ENCODE measurements at places on chromosomes 7 and 10.

DNA sequence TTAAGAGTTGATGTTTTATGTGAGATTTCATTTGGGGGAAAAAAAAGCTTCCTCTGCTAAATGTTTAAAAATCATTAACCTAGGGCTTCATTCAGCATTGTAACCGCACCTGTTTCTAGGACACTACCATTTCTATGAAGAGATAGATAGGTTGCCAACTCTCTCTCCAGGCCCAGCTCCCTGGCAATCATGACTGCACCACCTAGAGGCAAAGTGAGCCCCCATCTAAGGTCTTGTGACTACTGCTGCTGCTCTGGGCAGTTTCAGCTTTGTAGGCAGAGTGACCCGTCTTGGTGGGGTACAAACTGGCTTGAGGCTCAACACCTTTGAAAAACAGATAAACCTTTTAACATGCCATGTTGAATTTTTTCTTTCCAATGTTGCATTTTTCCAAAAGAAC, 27.3 kb upstream of the MRC1 start:
- no peak for DNase-seq

GRCh38 chr10:129951101-129951969, 12.7 kb downstream of the EBF3 start:
- DNase-seq, result no peak

GRCh38 chr10:131174651-131175540, 136.6 kb downstream of the TCERG1L start:
- DNase-seq, result no peak

GRCh38 chr7:123746931-123747488, 1.8 kb downstream of the WASL start:
- no peak for DNase-seq

DNA sequence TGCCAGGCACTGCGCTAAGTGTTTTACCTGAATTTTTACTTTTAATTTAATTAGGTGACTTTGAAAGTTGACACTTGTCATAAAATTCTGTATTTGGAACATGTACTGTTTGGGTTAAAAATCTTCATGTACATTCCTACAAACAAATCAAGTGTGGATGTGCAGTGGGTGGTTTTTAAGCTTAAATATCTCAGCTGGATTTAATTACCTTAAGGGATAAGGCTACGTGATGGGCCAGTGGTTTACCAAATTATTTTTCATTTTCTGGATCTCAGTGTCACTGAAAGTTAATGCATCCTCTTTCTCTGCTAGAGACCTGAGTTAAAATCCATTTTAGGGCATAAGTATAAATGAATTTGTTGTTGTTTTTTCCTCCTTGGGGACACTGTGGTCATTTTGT, 51.1 kb downstream of the EXOC4 start:
- peak; percentile 4 for DNase-seq

- DNase-seq, result no peak
Observed at GRCh38 chr7:135205850-135206249, 5.5 kb downstream of the WDR91 start.

DNA sequence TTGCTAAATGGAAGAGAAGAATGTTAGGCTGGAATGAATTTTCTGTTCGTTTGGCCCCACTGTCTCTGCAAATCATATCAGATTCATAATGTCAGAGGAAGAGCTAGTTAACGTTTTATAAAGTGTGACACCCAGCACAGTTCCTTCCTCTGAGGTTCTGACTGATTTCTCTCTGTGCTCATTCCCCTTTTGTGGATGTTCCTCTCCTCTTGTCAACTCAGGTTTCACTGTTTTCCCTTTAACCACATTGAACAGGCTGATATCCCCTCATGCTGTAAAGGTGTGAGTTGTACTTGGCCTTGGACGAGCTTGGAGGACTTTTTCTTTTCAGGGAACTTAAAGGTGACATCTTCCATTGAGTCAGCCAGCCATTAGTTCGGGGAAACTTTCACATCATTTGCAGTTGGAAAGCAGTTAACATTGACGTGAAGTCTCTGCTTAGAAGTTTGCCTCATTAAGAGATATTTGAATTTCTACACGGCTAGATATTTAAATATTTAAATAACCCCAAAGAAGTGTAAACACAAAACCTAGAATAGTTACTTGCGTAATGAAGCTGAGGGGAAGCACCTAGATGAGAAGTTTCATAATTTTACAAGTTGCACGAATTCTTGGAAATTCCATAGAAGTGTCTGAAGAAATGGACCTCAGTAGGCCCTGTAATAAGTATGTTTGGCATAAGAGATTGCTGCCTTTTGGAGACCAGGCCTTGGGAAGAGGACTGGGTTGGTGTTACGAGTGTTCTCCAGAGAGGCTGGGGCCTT, 101.5 kb upstream of the EGR2 start:
- no peak for DNase-seq

DNA sequence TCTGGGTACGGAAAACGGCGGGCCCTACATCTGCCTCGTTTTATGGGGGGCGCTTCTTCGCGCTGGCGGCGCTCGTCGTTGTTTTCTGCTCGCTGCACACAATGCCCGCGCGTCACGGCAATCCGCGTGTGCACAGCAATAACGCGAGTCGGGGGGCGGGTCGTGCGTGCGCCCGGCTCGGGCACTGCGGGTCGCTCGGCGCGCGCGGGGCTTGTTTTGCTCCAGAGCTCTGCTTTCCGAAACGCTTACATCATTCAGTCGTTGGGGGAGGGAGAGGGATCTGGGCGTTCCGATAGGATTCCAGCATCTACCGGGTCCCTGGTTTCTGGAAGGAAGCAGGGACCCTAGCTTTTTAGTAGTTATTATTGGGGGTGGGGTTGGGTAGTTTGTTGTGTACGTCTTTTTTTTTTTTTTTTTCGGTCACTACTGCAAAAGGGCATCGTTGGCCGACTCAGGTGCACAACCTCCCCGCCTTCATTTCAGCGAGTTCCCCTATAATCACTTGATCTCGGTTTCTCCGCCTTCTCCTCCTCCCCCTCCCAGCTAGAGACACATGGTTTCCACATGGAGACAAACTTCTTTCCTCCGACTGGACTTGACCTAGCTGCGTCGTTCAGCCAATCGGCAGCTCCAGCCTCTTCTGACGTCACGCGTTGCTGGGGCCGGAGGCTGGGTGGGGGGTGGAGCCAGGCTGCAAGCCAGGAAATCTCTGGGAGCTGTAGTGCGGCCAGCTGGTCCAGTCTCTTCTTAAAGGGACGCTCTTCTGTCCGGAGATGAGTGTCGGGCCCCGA, 3.5 kb downstream of the MXI1 start:
- DNase-seq, result peak; percentile 99

- no peak for DNase-seq
Observed at GRCh38 chr7:139748941-139749340, 28.9 kb downstream of the HIPK2 start.

DNA sequence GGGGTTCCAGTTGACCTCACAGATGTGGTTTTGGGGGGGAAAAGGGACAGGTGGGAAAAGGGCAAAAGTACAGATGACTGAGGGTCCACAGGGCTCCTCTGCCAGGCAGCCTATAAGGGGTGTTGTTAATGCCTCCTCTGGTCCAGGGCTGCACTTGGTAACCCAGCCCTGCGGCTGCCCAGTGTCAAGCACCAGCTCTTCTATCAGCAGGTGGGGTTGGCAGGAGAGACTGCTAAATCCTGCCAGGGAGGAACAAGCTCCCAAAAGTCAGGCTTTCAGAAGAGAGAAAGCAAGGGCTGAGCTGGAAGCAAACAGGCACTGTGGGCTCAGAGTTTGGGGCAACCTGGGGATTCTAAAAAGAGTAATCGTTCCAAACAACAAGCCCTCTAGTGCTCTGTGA, 39.1 kb downstream of the LRRC20 start:
- no peak for DNase-seq

- no peak for DNase-seq
Observed at GRCh38 chr7:51274955-51275354, 41.7 kb downstream of the COBL start.

DNA sequence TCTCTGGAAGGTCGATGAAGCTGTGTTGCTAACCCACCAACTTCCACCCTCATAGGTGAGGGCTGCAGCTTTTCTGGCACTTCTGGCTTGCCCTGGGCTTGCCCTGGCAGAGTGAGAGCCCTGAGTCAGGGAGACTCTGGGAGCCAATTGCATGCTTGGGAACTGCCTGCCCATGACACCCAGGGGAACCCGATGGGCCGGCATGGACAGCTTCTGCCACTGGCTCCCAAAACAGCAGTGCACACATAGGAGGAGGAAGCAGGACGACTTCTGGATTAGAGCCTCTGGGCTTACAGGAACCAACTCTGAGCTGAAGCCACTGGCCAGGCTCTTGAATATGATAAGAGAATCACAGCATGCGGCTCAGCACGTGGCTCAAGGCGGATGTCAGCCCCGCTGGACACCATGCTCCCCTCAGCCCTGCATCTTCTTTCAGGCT, 135.2 kb upstream of the UNC5B start:
- DNase-seq, result no peak

- no peak for DNase-seq
Observed at GRCh38 chr7:2357165-2357564, 2.5 kb downstream of the EIF3B start.

GRCh38 chr10:45374350-45375052, 485 bp downstream of the ALOX5 start:
- DNase-seq, result no peak

- DNase-seq, result no peak
Observed at GRCh38 chr7:34886856-34887255, 150.4 kb downstream of the DPY19L1 start.

DNA sequence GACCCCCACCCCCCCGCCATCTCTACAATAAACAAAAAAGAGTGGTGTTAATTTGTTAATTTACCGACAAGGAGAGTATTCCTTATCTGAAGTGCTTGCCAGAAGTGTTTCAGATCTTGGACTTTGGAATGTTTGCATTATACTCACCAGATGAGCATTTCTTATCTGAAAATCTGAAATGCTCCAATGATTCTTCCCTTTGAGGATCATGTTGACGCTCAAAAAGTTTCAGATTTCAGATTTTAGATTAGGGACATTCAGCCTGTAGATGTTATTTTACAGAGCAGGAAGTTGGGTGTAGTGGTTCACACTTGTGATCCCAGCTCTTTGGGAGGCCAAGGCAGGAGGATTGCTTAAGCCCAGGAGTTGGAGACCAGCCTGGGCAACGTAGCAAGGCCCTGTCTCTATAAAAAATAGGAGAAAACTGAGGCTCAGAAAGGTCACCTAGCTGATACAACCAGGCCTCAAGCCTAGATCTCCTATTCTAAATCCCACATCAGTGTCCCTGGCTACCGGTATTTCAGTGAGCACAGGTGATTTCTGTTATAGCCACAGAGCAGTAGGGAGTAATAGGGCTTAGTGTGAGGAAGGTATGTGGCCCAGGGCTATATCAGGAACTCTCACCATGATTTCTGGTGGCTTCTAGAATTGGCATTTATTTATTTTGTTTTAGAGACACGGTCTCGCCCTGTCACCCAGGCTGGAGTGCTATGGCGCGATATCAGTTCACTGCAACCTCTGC, 35.4 kb downstream of the TMEM120A start:
- DNase-seq, result no peak

DNA sequence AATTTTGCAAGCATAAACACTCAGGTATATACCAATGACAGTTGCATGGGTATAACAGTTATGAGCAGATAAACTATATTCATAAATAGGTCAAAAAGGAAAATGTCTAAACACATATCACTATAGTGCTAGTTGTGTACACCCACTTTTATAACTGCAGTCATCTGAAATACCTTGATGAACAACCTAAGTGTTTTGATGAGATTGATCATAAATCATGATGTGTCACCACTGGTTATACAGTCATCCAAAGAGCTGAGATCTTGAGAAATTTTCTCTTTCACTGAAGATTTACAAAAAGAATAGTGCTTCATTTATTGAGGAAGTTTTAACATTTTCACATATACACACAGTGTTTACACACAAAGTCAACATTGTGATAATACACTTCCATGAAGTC, 78.6 kb upstream of the SLC25A13 start:
- DNase-seq, result no peak

DNA sequence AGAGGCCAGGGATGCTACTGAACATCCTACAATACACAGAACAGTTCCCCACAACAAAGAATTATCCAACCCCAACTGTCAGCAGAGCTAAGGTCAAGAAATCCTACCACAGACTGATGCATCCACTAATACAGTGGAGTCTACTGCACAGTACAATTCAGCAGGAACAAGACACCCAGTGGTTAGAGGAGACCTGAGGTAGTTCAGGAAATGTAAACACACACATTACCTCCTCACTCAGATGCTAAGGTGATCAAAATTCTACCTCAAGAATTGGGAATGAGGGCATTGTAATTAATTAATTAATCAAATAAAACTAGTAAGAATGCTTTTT, 91.4 kb downstream of the ZFAND4 start:
- no peak for DNase-seq

DNA sequence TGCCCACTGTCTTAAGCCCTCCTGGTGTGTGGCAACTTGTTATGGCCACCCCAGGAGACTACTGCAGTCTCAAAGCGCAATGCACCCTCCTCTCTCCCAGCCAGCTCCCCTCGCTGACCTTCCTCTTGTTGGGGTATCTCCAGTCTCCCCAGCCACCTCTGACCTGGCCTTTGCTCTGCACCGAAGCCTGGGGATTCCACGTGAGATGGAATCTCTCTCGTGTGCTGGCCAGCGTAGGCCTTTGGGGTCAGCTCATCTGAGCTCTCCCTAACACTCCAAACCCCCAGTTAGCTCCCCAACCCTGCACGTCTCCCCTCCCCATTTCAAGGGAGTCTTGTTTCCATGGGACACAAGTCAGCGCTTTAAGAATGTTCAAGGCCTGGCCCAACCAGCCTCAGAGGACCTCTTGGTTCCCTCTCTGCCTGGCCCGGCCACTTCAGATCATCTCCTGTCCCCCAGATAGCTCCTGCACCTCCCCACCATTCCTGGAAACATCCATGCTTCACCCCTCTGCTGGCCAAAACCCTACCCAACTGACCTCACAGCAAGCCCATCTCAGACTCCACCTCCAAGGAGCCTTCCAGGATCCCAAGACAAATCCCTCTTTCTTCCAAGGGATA, 11.2 kb downstream of the ITPRIP start:
- DNase-seq, result no peak

DNA sequence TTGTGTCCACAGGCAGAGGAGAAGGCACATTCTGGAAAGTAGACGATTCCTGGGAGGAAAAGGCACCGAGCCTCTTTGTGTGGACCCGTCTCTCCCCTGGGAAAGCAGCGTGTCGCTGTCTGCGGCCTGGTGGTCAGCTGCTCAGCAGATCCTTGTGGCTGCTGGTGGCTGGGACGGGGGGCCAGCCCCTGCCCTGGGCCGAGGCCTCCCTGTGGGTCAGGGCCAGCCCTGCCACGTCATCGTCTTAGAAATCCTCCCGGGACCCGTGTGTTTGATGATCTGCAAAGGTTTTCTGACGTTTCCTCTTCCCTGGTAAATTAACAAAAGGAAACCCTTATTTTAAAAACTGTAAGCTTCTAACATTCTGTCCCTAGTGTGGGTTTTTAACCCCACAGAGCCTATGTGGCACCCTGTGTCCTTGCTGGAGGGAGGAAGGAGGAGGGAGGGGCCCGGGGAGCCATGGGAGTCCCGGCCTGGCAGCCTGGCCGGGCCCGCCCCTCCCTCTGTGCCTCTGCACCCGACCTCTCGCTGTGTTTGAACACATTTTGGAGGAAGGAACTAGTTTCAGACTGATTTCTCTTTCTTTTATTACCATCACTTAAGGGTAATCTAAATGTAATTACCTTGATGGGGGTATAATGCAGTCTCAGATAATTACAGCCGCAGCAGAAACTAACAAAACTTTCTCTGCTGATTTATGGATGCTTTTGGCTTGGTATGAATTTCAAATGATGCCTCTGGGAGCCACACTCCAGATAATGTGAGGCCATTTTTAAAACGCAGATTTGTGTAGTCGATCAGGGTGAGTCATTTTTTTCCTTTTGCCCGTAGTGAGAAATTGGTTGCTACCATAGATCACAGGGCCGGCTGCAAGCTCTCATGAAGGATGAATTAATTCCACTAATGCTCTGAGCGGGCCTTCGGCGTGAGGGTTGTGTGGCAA, 85.5 kb downstream of the NKX6-2 start:
- peak; percentile 11 for DNase-seq

- DNase-seq, result peak; percentile 95
Observed at GRCh38 chr7:134823400-134823799, 44.0 kb downstream of the CALD1 start.

Data from fibroblast of skin of right quadriceps (primary cell).